ENCODE measurements at places on chromosomes 3 and 15. TPM values are rescaled to one million over a fixed set of nuclear protein-coding genes. Genes with fewer than 3 reads are reported as not detected.

FAM81A gene
- total RNA-seq = 2.3 TPM

CLDN16 gene
- total RNA-seq = 0.38 TPM

SLC35A5 gene
- 55.6 TPM for total RNA-seq

VIPR1 gene
- 32.6 TPM for total RNA-seq

SEMA3B gene
- total RNA-seq = 21.0 TPM

CYP8B1 gene
- total RNA-seq = not detected

TLR9 gene
- total RNA-seq = not detected

CPN2 gene
- not detected for total RNA-seq

MAGEL2 gene
- 1.6 TPM for total RNA-seq

SPTSSB gene
- not detected for total RNA-seq

DNA sequence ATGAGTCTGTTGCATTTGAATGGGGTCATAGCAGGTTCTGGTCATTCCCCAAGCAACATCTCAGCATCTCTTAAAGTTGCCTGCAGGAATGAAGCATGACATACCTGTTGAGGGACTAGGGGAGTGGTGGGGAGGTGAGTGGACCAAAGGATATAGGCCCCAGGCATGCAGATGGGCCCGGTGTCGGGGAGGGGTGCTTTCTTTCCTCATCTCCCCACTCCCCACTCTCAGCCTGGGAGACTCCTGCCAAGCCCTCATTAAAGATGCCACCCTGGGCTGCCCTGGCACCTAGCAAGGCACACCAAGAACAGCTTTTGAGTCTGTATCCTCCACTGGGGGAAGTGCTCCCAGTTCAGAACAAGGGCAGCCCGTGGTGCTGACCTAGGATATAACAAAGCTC, 54.2 kb downstream of the GRIP2 start:
- peaks cover 19% of the 10 kb centered on the region for H3K4me1 ChIP-seq
- H3K4me3 ChIP-seq = no peak overlapping the region
- no peaks in the 10 kb centered on the region for H3K27me3 ChIP-seq
- H3K36me3 ChIP-seq = peaks cover 48% of the 10 kb centered on the region
- no peak overlapping the region for H3K27ac ChIP-seq

GRCh38 chr3:189967254-189967865, 153.3 kb downstream of the P3H2 start:
- no peaks in the 10 kb centered on the region for H3K27me3 ChIP-seq
- DNase-seq = no peak
- H3K36me3 ChIP-seq = no peaks in the 10 kb centered on the region
- no peak overlapping the region for H3K4me3 ChIP-seq

GRCh38 chr3:46296826-46297225, 54.6 kb downstream of the CCR3 start:
- no peaks in the 10 kb centered on the region for H3K27me3 ChIP-seq
- no peak overlapping the region for H3K4me3 ChIP-seq
- H3K27ac ChIP-seq = no peak overlapping the region
- no peak for DNase-seq
- no peaks in the 10 kb centered on the region for H3K4me1 ChIP-seq
- H3K36me3 ChIP-seq = no peaks in the 10 kb centered on the region

DNA sequence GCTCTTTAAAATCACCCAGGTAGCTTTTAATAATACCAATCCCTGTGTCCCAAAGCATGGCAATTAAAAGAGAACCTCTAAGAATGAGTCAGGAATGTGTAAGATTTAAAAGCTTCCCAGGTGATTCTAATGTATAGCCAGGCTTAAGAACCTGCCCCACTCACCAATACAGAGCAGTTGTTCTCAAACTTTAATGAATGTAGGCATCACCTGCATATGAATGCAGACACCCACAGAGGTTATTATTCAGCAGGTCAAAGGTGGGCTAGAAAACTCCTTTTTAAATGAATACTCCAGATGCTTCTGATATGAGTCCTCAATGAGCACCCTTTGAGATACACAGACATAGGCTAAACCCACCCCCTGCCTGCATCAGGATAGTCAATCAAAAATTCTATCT, 298.1 kb upstream of the KCNMB2 start:
- H3K4me1 ChIP-seq = no peaks in the 10 kb centered on the region
- DNase-seq = no peak
- H3K36me3 ChIP-seq = no peaks in the 10 kb centered on the region
- no peak overlapping the region for H3K4me3 ChIP-seq

DNA sequence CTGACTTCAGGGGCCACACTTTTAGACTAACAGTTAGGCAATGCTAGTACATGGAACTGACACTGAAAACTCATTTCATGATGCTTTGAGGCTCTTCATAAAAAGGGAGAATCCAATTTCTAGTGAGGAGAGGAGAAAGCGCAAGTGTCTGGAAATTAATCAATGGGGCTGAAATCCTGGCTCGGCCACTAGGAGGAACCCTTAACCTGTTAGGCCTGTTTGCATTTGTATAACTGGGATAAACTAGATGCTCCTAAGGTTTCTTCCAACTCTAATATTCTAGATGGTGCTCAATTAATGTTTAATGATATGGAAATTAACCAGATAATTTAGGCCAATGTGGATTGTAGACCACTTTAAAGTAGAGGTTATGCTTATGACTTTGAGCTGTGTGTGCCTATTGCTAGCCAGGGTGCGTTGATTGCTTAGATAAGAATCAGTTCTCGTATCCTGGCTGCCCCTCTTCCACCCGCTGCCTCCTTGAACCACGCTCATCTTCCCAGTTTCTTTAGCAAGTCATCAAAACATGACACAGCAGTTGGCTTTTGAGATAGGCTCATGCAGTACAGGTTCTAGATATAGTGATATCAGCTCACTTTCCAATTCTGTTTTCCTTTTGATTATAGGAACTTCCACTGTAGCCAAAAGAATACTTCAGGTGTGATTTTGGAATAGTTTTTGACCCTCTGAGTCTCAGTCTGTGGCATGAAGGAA, 16.8 kb upstream of the CRBN start:
- no peaks in the 10 kb centered on the region for H3K36me3 ChIP-seq
- no peak overlapping the region for H3K4me3 ChIP-seq
- H3K27ac ChIP-seq = no peak overlapping the region
- no peak for DNase-seq
- H3K27me3 ChIP-seq = no peaks in the 10 kb centered on the region

- no peak overlapping the region for H3K4me3 ChIP-seq
- no peak overlapping the region for H3K27ac ChIP-seq
- H3K4me1 ChIP-seq = no peaks in the 10 kb centered on the region
- no peaks in the 10 kb centered on the region for H3K36me3 ChIP-seq
Measured at GRCh38 chr15:70569714-70570231, 193.6 kb downstream of the UACA start.

Measured in thyroid gland (tissue), 4 donors.